ENCODE measurements at places on chromosomes 16 and 17.

GRCh38 chr16:27952811-27953210 lies 110.7 kb downstream of the GSG1L start:
- no peak for DNase-seq

DNA sequence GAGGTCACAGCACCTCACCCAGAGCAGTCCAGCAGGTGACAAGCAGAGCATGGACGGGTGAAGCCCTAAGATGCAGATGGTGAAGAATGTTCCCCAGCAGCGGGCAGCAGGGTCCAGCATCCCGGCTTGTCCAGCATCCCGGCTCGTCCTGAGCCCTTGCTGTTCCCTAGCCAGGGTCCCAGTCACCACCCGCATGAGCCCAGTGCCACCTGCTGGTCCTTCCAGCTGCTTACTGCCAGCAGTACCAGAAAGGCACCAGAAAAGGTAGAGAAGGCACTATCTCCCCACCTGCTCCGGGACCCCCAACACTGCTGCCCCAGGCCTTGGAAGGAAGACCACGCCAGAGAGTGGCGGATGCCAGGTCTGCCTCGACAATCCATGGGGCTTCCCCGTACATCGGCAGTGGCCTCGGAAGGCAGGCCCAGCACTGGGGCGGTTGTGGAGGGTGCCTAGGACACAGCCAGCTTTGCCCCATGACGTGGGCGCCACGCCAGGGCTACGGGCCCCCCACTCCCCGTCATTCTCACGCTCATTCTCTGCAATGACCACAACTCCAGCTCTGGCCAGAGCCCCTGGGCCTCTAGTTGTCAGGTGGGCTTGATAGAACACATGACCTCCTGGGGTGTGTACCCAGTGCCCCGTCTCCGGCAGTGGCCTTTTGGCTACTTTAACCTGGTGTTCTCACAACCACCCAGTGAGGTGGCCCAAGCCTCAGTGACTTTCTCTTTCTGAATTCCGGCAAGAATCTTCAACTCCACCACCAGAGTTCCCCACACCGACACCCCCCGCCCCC lies 1.4 kb downstream of the CENPX start:
- DNase-seq, result peak; percentile 28

GRCh38 chr16:20628213-20628612 lies 52.0 kb upstream of the ACSM2B start:
- DNase-seq, result no peak

GRCh38 chr17:16480995-16481394 lies 11.0 kb downstream of the LRRC75A start:
- no peak for DNase-seq

DNA sequence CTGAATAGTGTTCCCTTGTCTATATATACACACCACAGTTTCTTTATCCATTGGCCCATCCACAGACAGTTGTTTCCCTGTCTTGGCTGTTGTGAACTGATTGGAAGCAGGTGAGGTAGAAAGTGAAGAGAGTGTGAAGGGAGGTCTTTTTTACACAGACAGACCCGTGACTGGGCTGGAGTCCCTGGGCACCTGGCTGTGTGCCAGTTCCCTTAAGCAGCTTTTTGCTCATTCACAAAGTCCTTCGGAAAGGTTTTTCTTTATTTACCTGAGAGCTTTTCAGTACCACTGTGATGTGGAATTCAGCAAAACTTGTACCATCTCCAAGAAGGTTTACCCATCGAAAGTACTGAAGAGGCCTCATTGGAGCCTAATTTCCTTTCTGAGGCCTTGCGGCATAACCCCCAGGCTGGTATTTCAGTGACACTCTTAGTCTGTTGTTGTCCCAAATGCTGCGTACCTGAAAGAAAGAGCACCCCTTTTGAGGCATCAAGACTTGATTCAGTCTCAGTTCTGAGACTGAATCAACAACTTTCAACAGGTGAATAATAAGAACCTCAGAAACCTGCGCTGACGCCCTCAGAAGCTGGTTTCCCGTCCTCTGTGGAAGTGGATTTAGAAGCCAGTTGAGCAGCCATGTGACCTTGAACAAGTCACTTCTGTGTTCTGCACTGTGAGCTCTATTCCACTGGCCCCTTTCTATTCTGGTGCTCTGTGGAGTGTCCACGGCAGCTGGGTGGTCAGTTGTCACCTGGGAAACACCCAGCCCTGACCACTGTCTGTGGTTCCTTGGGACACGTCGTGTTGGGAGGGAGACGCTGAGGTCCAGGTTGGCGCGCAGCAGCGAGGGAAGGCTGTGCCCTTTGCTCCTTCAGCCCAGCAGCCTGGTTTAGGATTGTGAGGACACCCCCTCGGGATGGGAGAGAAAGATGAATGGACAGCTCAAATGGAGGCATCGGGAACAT lies 53.9 kb upstream of the CRISPLD2 start:
- DNase-seq, result no peak

GRCh38 chr17:34988644-34989043 lies 8.3 kb downstream of the LIG3 start:
- no peak for DNase-seq

DNA sequence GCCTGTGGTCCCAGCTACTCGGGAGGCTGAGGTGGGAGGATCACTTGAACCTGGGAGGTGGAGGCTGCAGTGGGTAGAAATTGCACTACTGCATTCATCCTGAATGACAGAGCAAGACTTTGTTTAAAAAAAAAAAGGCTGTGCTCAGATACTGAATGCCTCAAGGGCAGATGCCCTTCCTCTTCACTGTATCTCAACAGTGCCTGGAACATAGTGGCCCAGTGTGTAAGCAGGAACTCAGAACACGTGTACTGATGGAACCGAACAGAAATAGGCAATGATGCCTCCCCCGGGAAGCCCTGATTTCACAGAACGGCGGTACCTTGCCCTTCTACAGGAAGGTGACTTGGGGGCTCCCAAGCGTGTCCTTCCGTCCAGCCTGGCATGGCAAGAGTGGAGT lies 46.8 kb downstream of the PLXDC1 start:
- no peak for DNase-seq

Measured in activated T-helper 1 cell treated with Interleukin-2 at 50 U/mL for 16 hours (primary cell).